ENCODE measurements at places on chromosomes 5 and 9.
A peak's percentile ranks its signal among the peaks of the same experiment; 100 is the strongest.

DNA sequence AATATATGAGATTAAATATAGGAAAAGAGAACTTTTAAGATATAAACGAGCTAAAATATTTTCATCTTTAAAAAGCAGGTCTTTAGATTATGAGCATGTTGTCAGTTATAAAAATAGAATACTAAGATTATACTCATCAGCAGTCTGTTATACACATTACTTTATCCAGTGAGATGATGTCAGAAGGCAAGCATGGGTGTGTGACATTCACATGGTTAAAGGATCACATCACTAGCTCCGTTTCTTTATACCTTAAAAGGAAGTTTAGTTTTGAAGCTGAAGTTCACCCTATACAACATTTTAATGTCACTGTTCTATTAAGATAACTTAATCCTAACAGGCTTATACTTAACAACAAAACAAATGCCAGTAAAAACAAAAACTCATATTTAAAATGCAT lies 59.6 kb downstream of the RICTOR start:
- DNase-seq = no peak

- no peak for DNase-seq
Observed at GRCh38 chr9:89543111-89543510, 45.2 kb upstream of the SEMA4D start.

DNA sequence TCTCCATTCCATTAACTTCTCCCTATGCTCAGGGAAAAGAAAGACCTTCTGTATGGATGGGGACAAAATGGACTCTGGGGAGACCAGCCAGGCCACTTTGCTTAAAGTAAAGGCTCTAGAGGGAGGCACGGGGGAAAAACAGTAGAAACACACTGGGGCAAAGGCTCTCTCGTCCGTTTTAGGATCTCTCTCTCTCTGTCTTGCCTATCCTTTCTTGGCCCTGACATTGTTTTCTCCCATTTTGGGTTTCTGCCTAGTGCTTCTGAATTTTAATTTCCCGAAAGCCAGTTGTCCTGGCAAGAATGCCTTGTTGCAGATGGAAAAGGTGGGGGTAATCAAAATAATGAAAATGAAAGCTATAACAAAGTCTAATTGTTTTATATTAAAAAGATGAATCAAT lies 28.2 kb downstream of the NMUR2 start:
- no peak for DNase-seq

GRCh38 chr5:61538722-61539501 lies 206.9 kb downstream of the ZSWIM6 start:
- DNase-seq = no peak

- no peak for DNase-seq
Observed at GRCh38 chr5:167777746-167778145, 513.7 kb upstream of the WWC1 start.

DNA sequence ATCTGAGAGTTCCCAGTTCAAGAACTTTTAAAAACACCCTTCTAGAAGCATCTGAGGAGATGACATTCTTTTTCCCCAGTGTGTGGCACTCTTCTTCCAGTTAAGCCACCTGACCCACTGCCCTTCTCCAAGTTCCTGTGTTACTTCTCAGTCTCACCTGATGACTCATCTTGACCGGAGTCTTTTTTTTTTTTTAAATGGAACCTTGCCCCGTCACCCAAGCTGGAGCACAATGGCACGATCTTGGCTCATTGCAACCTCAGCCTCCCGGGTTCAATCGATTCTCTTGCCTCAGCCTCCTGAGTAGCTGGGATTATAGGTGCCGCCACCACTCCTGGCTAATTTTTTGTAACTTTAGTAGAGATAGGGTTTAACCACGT lies 224.1 kb upstream of the DAB2 start:
- DNase-seq = no peak

GRCh38 chr5:149901511-149901910 lies 43.1 kb downstream of the PDE6A start:
- no peak for DNase-seq

DNA sequence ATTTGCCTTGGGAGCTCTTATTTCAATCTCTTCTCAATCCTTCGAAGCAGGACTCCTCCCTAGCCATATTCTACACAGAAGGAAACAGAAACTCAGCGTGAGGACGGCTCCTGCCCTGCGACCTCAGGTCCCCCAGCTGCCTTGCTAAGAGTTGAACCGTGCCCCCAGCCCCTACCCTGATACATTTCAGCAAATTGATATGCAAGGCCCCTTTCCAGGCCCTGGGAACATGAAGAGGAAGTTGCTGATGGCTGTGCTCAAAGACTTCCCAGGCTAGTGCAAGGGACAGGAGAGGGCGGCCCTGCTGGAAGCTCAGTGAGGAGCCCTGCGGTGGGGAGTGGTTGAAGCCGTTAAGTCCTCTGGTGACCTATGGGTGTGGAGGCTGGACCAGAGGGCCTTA lies 41.5 kb downstream of the BOD1 start:
- DNase-seq = no peak

DNA sequence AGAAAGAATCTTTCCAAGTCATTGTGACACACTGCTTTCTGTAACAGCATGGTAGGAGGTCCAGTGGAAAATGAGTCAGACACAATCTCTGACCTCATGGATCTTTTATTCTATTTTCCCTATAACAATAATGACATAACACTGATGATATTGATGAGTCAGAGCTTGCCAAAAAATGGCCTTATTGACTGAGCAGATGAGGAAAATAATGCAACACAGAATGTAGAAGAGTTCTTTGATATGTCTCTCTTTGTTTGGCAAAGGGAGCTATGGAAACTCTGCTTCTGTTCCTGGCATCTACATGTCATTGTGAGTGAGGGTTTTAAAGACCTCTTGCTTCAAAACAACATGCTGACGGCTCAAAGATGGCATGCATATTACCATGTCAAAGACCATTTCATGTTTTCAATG lies 443.1 kb upstream of the ZNF608 start:
- DNase-seq = no peak

GRCh38 chr5:1963941-1964451 lies 81.3 kb upstream of the IRX4 start:
- no peak for DNase-seq

GRCh38 chr9:5629312-5630080 lies 589 bp downstream of the RIC1 start:
- peak; percentile 36 for DNase-seq

DNA sequence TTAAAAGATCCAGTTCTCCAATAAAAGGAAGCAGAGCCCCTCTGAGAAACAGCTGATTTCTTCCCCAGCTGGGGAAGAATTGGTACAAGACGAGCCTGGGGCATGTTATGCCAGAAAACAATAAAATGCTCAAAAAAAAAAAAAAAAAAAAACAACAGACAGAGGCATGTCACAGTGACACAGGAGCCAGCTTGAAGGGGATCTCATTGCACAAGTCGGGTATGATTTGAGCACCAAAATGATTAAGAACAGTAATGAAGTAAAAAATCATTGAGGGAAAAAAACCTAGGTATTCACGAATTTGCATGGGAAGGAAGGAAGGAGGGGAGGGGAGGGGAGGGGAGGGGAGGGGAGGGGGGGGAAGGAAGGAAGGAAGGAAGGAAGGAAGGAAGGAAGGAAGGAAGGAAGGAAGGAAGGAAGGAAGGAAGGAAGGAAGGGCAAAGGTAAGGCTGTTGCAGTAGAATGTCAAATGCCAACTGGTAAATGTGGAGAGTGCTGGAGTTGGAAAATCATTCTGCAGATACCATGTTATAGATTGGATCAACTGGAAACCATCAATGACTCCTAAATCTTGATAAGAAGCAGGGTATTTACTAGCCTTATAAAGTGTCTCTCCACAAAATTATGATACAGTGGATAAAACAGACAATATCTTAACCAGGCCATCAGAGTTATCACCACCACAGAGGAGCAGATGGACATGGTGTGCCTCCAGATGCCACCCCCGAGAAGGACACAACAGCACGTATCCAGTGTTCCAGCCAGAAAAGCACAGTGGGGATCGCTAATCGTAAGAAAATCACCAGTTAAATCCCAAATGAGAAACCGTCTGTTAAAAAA lies 7.2 kb downstream of the GNA14 start:
- no peak for DNase-seq

DNA sequence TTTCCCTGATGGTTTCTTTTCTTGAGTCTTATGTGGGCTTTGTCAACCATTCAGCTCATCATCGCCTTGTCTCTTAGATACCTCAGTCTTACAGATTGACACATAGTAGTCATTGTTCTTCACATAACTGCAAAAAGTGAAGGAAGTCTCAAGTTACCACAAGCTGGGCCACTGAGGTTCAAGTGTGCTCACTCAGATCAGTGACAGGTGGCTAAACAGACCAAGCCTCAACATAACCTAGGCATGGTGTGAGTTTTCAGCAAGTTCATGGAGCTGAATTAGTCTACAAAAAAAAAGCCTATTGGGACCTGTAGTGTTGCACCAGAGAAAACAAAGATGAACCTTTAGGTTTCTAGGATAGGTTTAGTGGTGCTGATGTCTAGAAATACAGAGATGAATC lies 58.2 kb downstream of the RFK start:
- DNase-seq = no peak

- no peak for DNase-seq
Observed at GRCh38 chr9:75885652-75886051, 4.8 kb upstream of the PCSK5 start.

- no peak for DNase-seq
Observed at GRCh38 chr9:69452110-69452782, 127.2 kb downstream of the ENTREP1 start.

DNA sequence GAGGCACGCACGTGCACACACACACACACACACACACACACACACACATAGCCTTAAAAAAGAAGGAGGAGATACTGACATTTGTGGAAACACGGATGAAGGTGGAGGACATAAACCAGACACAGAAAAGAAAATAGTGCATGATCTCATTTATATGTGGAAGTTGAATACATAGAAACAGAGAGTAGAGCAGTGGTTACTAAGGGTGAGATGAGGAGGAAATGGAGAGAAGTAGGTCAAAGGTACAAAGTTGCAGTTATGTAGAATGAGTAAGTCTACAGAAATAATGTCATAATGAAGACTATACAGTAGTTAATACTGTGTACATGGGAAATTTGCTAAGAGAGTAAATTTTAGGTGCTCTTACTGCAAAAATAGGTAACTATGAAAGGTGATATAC lies 412.2 kb upstream of the CDH9 start:
- no peak for DNase-seq

- DNase-seq = peak; percentile 16
Observed at GRCh38 chr5:33423018-33423630, 17.6 kb upstream of the TARS1 start.

DNA sequence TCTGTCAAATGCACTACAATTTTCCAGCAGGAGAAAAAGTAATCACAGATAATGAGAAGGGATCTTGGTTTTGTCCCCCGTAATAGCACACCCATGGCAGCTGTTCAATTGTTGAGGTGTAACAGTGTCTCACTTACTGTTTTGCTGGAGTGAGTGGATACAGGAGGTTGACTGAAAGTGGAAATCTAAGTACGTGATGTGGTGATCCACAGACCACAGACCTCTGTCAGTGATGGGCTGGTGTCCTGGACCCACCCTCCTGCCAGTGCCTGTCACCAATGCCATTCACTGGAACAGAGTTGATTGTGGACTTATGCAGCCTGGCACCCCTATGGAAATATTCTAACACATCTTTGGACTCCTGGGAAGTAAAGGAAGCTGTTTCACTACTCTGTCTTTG lies 261.7 kb downstream of the TRPM3 start:
- no peak for DNase-seq

- DNase-seq = no peak
Observed at GRCh38 chr5:132195727-132196126, 31.9 kb downstream of the P4HA2 start.

DNA sequence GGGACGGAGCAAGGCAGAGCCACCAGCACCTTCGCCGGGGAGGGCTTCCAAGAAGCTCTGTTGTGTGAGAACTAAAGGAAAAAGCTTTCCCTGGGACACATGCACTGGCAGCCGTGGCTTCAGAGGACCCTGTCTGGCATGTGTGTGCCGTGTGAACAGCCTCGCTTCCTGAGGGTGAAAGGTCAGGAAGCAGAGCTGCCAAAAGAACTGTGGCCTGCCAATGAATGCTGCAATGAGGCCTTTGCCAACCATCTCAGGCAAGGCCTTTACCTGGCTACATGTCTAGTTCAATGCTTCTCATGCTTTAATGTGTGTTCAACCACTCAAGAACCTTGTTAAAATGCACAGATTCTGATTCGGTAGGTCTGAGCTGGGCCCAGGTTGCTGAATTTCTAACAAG lies 53.5 kb downstream of the NIPSNAP3B start:
- DNase-seq = no peak

Data from right renal pelvis (tissue), 4 donors.